Pulmonary artery endothelial cell (primary cell): ENCODE measurements at places on chromosomes 12 and 14. TPM values are rescaled to one million over a fixed set of nuclear protein-coding genes. Genes with fewer than 3 reads are reported as not detected.

- DNase-seq = no peak
These were observed 40.0 kb upstream of the RHOJ start for GRCh38 chr14:63164108-63164683.

DNA sequence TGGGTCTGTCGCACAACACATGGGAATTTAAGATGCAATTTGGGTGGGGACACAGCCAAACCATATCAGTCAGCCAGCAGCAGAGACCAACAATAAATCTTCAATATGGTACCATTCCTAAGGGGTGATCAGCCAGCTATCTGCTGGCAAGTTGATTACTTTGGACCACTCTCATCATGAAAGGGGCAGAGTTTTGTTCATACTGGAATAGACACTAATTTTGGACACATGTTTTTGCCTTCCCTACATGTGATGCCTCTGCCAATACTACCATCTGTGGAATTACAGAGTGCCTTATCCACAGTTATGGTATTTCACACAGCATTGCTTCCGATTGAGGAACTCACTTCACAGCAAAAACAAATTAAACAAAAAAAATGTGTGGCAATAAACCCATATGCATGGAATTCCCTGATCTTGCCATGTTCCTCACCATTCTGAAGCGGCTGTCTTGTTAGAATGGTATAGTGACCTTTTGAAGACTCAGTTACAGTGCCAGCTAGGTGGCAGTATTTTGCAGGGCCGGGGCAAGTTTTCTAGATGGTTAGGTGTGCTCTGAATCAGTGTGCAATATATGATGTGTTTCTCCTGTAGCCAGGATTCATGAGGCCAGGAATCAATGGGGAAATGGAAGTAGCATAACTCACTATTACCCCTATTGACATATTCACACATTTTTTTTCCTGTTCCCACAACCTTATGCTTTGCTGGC lies 179.0 kb upstream of the IGF1 start:
- DNase-seq = no peak

DNA sequence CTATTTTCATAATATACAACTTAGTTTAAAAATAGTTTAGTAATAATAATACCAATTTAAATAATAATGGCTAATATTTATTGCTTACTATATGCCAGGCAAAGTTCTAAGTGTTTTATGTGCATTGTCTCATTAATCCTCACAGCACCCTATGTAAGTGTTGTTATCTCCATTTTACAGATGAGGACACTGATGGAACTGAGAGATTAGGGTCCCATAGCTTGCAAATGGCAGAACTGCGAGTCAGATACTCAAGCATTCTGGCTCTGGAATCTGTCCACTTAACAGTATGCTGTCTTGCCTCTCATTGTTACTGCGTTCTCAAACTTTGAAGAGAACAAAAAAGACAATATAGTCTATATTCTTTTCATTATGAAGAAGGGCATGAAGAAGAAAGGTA lies 19.0 kb downstream of the AP5M1 start:
- no peak for DNase-seq

DNA sequence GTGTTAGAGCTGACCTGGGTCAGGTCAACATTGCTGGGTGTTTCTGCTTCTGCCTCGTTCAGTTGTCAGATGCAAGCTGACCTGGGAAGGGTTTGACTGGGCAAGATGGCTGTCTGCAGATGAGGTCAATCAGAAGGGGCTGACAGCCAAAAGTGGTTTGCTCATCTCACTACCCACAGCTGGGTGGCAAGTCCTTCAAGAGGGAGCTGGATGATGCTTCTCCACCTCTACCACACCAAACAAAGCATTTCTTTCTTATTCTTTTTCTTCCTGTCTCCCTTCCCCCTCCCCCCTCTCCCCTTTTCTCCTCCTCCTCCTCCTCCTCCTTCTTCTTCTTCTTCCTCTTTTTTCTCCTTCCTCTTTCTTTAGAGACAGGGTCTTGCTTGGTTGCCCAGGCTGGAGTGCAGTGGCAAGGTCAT lies 268.2 kb upstream of the PLEKHG7 start:
- no peak for DNase-seq

DNA sequence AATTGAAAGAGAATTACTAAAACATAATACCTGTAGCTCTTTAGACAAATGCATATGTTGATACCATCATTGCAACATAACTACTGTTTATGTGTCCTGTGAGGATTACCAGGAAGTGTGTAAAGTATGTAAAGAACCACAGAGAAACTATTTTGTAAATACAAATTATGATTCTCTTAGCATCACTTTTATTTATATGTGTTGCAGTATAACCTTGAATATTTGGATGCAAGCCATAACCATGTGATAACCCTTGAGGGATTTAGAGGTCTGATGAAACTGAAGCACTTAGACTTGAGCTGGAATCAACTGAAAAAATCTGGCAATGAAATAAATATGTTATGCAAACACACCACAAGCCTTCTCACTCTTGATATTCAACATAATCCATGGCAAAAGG lies 77.5 kb downstream of the LRRC9 start:
- DNase-seq = no peak

DNA sequence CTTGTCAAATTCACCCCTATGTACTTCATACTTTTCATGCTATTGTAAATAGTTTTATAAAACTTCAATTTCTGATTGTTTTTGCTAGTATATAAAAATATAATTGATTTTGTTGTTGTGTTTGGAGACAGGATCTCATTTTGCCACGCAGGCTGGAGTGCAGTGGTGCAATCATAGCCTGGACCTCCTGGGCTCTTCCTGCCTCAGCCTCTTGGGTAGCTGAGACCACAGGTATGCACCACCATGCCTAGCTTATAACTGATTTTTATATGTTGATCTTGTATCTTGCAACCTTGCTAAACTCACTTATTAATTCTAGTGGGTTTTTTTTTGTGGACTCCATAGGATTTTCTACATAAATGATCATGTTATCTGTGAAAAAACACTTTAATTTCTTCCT lies 23.5 kb downstream of the ATP5MC2 start:
- DNase-seq = no peak

- no peak for DNase-seq
These were observed 11.3 kb downstream of the ITGB7 start for GRCh38 chr12:53195516-53196420.

DNA sequence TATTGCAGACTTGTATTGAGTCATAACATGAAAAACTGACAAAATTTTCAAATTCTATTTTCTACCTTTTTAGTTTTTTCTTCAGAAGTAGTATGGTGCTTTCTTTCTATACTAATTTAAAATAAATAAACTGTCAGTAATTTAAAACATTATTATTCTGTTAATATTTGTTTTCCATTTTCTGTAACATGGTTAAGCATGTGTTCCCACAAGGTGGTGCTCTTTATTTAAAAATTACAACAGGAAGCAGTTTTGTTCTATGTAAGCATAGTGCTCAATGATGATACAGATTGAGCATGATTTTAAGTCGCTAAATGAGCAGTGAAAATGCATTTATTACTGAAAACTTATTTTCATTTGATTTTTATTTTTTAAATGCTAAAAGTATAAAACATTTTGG lies 114.6 kb downstream of the PPFIA2 start:
- DNase-seq = no peak

Gene KLRC3
- total RNA-seq = not detected in 2 replicates

Gene LRP1-AS
- total RNA-seq = not detected in 2 replicates

Gene OR4K13
- total RNA-seq = not detected in 2 replicates

Gene AICDA
- total RNA-seq = not detected in 2 replicates
